GF-D8 (cell line): ENCODE measurements at places on chromosomes 5 and 9.

DNA sequence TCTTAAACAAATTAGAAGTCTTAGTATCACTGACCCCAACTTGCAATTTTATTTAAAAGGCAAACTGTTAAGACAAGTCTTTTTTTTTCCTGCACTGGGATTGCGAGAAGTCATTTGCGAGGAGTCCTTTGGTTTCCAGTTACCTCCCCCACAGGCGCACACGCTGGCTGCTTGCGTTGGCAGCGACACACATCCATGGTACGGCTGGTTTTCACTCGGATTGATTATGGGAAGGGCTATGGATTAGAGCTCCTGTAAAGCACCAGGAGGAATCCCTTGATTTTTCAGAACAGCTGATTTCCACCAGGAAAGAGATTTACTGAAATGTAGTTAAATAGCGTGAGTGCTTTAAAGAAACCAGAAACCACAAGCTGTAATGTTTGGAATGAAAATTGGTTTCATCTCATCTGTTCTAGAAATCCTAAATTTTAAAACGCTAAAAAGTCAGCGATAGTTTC is 737 bp downstream of the SLC1A3 start:
- DNase-seq: no peak

- DNase-seq: no peak
Measured at GRCh38 chr5:15026011-15026893, 154.7 kb upstream of the ANKH start.

DNA sequence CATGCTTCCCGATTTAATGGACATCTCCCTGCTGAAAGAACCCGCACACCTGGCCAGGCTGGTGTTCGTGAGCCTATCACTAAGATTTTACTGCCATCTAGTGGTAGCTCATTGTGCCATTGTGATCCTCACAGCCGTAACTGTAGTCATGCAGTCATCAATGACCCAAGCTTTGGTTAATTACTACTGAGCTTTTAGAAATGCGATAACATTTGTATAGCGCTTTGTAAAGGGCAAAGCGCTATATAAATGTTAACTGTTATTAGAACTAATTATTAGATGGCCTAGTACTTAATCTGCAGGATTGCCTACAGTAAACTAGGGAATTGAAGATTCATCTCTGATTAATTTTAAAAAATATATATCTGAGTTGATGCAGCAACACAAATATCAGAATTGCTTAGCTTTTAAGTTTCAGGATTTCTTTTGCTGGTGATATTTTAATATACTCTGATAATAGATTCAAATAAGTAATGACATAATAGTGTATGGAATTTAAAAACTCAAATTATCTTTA is 90.2 kb downstream of the HACD4 start:
- peak; percentile 51 for DNase-seq

GRCh38 chr5:124457901-124458300 is 288.5 kb downstream of the ZNF608 start:
- no peak for DNase-seq

DNA sequence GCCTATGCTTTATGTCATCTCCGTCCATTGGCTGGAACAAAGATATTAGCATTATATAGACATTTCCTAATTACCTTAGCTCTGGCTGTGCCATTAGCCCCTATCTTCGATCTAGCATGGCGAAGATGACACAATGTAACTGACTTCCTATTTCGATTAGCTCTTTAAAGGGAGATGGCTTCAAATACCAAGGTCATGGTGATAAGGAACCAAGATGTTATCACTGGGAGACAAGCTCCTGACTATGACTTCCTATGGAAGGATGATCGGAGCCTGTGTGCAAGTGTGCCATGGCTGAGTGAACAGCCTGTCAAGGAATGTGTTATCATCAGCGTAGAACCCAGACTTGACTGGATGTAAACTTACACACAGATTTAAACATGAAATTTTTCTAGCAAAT is 602.1 kb downstream of the PSAT1 start:
- DNase-seq: no peak

DNA sequence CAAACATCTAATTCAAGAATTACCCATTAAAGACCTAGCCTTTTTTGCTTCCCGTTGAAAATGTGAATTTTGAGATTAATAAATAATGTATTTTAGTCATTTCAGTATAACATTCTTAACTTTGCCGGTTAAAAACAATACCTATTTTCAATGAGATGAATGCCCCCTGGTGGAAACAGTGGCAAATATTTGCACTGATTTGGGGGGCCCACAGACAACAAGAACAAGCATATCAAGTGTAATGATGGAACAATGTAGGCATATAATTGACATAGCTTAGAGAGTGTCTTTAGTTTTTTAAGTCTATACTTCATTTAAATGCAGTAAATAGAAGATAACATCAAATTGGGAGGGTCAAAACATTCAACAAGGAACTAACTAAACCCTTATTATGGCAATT is 111.9 kb downstream of the NTRK2 start:
- no peak for DNase-seq

DNA sequence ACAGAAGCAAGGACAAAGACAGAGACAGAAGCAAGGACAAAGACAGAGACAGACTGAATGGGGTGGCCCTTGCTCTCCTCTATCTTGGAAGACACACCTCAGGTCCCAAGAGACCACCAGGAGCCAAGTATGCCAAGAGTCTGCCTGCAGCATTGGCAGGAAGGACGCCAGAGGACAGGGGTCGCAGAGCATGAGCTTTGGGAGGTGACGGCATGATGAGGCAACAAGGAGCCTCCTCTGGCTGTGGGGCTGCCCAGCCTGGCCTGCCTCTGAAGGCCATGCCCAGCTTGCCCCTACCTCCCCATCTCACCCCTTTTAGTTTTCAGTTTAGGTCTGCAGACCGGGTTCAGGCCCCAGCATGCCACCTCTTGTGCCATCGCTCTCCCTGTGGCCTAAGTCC is 17.6 kb downstream of the PDGFRB start:
- no peak for DNase-seq

GRCh38 chr9:60545346-60545877 is 368.8 kb upstream of the SPATA31A5 start:
- no peak for DNase-seq

DNA sequence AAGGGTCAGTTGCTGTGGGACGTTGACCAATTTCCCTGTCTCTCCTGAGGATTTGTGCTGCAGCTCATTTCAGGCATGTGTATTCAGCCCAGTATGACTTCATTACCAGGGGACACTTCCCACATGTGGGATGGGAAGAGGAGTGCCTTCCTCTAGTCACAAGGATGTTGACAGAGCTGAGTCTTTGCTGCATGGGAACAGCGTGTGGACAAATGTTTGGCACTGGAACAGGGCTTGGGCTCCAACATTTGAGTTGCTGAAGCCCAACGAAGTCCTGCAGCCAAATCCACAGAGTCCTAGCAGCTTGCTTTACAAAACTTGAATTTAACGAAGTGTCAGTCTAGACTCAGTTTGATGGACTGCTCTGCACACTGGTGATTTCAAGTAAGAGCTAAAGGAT is 283.2 kb downstream of the SH3GL2 start:
- no peak for DNase-seq

DNA sequence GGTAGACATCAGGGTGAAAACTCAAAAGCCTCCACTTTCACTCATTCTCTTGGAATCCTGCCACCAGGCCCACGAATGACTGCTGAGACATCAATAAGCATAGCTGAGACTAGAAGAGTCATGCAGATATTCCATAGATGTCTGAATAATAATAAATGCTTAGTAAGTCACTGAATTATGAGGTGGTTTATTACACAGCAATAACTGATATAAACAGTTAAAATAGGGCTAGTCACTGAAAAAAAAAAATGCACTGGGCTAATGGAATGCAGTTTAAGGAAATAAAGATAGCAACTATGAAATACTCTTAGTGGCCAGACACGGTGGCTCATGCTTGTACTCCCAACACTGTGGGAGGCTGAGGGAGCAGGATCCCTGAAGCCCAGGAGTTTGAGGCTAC is 262.8 kb upstream of the CDH6 start:
- no peak for DNase-seq

GRCh38 chr9:93232388-93232960 is 48.5 kb downstream of the WNK2 start:
- no peak for DNase-seq

DNA sequence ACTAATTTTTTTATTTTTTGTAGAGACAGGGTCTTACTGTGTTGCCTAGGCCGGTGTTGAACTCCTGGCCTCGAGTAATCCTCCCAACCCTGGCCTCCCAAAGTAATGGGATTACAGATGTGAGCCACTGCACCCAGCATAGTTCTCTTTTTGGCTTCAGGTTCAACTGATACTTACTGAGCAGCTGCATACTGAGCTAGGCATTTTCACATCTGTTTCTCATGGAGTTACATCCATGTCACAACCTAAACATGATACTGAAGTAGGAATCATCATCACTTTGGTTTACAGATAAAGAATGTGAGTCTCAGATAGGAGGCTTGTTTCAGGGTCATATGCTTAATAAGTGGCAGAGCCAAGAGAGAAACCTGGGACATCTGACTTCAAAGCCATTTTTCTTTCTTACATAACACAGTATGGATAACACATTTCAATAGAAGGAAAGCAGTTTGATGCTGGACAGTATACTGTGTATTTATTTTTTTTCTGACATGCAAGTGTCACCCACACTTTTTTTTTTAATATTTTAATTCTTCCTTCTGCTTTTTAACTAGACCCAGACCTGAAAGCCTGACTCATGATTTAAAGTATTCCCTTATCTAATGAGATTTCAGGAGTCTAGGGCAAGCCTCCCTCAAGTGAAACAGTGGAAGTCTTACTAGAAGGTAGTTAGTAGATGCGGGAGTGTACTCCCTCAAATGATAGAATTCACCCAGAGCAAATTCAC is 90.8 kb downstream of the HACD4 start:
- no peak for DNase-seq

GRCh38 chr9:32989660-32990059 is 11.8 kb downstream of the APTX start:
- no peak for DNase-seq

- DNase-seq: no peak
Measured at GRCh38 chr9:7816021-7816420, 16.4 kb upstream of the DMAC1 start.

DNA sequence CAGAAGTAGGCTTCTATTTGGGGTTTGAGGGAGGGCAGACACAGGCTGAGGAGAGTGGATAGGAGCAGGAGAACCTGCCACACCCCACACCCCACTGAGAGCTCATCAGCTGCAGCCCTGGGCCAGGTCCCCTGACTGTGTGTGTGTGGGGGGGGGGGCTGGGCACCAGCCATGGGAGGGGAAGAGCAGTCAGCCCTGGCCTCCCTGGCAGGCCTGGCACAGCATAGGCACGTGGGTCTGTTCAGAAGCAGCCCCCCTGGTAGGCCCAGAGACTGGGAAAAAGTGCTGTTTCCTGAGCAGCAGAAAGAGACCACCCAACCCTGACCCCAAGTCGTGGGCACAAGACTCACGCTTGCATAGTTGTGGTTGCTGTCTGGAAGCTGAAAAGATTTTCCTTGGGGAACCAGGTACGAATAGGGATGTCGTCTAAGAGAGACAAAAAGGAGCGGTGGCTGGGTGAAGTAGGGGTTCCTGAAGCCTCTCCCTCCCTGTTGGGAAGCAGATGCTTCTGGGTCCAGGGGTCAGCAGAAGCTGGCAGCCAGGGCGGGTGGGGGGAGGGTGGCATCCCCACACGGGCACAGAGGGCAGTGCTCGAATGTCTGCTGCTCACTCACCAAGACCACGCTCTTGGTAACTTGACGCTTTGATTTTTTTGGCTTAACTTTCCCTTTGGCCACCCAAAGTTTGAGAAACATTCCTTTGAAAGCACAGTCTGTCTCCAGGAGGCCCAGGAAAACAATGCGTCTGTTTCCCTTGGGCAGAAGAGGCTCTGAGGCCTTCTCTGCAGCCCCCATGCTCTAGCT is 2.9 kb downstream of the NSMF start:
- DNase-seq: no peak

DNA sequence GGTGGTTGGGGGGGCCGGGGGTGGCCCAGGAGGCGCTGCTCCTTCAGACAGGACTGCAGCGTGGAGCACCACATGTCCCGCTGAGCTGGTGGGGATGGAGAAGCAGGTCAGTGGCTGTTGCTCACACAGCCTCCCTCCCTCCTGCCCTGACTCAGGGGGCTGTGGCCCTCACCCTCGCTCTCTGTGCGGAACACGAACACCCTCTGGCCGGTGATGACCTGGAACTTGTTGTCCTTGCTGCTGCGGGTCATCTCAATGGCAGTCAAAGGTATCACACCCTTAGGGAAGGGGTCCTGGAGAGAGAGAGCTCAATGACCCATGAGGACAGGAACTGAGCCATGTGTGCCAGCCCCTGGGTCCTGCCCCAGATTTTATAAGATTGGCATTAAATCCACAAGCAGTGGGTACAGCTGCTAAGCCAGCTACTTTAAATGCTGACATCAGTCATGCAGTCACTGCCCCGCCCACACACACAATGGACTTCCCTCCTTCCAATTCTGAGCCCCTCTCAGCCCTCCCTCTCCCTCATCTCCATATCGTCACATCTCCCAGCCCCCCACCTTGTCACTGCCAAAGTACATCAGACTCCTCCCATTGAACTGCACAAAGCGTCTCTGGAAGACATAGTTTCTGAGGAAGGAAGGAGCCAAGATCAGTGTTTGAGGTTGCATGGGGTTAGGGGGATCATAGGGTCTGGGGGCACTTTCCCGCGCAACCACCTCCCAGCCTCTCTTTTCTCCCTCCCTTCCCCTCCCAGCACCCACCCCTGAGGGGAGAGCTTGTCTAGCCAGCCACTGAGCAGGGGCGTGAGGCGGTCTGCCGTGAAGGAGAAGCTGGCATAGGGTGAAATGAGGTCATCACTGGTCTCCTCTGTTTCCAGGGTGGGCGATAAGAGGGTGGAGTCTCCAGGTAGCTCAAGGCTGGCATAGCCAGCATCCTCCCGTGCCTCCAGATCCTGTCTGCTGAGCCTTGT is 8.9 kb downstream of the ARAP3 start:
- DNase-seq: no peak

DNA sequence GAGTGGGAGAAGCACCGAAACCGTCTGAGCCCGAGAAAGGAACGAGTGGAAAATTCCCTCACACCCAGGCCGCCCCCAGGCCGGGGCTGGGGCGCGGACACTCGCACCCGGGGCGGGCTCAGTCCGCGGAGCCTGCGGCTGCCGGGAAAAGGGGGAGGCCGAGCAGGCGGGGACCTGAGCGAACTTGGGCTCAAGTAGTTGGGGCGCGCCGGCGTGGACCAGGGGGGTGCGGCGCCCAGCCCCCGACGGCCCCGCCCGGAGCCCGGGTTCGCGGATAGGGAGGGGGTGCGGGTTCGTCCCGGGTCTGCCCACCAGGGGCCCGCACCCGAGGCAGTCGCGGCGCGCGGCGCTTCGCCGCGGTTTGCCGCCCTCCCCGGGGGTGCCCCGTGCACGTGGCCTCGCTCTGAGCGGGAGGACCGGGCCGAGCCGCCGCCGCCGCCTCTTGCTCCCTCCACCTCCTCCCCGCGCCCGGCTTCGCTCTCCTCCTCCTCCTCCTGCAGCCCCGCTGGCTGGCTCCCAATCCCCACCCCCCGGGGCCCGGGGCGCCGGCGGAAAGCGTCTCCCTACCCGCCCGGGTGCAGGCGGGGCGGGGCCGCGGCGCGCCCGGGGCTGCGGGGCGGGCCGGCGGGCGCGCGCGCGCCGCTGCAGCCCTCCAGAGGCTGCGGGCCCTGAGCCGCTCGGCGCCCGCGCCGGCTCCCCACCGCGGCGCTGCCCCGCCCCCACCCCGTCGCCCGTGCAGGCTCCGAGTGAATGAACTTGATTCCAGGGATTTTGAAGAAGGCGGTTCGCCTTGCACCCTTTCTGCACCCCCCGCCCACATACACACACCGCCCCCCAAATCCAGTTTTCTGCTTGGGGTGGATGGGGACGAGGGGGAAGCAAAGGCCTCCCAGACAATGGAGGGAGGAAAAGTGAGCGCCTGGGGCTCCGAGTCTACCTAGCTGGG is 1.3 kb upstream of the NFIB start:
- no peak for DNase-seq
